ENCODE measurements at places on chromosomes 7 and 10.

GRCh38 chr7:129831424-129832058, 121.2 kb downstream of the UBE2H start:
- DNase-seq = no peak

DNA sequence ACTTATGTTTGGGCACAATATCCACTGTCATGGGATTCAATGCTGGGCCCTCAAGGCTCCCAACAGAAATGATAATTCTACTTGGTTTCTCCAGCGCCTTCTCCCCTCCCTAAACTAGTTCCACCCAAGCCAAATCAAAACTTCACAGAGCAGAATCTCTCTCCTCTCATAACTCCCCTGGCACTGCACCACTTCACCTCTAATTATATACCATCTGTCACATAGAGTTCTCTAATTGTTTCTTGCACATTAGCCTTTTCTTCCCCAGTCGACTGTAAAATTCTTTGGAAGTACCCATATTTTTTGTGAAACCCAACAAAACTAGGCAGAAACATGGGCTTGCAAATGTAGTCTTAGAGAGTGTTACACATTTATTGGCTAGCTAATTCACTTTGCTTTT, 8.1 kb downstream of the SGMS1 start:
- DNase-seq = no peak

DNA sequence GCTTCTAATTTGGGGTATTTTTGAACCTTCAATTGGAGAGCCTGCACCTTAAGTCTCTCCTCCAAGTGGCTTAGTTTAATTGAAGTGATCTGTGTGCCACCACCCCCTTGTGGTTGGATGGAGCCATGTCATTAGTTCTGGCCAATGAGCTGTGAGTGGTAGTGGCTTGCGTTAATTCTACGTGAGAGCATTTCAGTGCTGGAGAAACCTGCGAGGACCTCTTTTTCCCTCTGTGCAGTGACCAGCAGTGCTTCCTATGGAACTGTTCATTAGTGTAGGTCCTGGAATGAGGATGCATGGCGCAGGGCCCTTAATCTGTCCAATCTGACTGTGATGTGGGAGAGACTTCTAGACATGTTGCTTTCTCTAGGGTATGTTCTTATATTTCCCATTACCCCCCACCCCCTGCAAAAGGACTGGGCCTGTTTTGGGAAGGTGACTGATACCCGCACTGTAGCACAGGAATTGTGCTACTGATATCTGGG, 3.8 kb downstream of the HILPDA start:
- peak; percentile 85 for DNase-seq

DNA sequence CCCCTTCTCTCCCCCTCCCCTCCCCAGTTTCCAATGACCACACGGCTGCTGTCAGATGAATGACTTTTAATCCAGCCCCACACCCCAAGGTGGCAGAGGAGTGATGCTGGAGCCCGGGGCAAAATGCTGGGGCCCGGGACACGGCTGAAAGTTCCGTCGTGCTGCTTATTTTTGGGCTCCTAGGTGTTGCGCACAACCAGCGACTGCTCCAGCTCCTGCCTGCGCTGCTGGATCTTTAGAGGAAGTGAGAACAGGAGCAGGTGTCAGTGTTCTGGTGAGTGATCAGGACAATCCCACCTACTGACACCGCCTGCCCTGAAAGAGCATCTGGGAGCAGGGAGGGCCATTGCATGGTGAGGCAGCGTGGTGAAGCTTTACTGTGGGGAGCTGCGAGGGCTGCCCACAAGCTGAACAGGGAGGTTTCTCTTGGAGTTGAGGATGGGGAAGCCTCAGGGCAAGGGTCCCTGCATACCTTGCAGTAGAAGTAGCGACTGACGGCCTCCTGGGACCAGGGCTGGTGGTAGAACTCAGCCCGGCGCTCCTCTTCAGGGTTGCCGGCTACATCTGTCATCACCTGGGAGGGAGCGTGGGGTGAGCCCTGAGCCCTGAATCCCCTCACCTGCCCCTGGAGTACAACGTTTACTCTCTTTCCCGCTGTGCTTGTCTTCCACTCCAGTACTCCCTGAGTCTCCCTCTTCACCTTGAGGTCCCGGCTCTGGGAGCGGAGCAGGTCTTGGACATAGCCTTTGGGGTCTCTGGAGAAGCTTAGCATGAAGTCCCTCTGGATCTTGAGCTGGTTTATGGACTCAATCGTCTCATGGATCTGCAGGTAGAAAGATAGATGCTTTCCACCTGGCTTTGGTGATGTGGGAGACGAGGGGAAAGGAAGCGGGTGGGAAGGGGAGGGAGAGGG, 6.9 kb downstream of the CHPF2 start:
- no peak for DNase-seq

GRCh38 chr10:127148066-127148932, 48.1 kb downstream of the INSYN2A start:
- no peak for DNase-seq

- DNase-seq = no peak
Observed at GRCh38 chr10:75063461-75064230, 47.8 kb upstream of the SAMD8 start.

DNA sequence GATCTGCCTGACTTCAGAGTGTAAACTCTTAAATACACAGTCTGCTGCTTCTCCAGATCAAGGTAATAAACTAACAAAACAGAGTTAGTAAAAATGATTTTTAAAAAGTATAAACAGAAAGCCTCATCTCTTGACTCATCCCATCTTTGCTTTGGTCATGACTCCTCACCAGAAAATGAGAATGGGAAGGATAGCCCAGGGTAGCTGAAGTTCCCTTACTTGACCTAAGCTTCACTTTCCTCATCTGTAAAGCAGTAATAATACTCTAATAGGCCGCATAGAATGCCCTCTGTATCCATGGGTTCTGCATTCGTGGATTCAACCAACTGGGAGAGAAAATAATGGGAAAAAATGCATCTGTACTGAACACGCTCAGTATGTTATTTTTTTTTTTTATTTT, 11.3 kb upstream of the SLC25A28 start:
- DNase-seq = no peak

DNA sequence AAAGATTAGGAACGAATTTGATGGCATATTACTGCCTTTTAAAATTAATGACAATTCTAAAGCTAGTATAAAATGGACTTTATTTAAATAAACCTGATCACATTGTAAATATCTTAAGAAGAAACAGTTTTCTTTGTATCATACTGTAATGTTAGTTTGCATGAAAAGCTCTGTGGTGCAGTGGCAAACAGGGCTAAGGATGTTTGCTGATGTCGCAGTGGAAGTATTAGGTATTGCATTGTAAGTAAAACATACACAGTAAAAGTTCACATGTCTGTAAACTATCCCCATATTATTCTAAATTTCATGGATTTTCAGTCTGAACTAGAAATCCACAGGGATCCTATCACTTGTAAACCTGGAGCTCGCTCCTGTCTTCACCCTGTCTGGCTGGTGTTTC, 252.6 kb upstream of the ZNF32 start:
- DNase-seq = no peak

GRCh38 chr7:98628418-98628817, 11.3 kb downstream of the NPTX2 start:
- no peak for DNase-seq

DNA sequence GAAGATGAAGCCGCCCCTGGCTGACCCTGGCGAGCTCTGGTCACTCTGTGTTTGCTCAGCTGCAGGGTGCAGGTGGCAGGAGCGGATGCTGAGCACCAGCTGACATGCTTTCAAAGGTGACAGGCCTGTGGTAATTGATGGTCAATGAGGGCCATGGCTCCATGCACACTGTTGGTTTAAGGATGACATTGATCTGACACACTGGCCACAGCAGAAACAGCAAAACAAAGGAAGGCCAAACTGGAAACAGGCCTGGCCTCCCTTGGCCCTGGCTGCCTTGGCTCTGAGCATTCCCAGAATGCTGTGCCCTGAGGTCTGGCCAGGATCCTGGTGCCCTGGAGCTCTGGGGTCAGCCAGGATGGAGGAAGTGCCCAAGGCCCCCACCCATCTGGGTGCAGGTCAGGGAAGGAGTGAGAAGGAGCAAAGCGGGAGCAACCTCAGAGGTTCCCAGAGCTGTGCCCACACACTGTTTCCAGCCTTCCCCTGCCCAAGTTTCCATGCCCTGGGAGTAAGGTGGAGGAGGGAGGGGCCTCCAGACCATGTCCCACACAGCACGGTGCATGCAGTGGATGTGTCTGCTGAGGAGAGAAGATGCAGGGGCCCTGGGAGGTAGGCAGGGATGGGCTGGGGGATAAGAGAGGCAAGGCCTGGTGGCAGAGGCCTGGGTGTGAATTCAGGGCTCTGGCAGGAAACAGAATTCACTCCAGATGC, 302.2 kb downstream of the RPS24 start:
- no peak for DNase-seq

DNA sequence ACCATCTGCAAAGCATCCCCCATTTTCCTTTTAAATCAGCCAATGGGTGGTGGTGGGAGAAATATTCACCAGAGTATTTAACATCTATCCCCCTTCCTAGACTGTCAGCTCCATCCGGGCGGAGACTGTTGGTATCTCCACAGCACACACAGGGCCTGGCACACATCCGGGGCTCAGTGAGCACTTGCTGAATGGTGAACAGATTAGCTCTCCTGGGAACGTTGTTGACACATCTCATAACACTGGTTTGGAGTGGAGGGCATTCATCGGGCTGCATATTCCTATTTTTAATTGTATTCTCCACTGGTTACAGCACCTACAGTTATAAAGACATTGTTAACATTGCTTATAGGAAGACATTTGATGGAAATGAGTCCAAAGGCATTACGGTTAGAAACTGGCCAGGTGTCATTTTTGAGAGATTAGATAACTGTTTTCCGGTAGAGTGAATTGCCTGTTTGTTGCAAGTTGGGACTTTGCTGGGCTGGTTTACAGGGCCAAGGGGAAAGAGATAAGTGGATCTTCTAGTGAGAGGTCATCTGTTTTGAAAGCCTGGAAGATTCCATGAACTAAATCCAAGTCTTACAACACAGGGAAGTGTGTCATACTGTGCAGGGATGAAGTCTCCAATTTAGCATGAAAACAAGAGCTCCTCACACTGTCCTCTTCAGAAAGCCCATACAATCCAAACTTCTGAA, 101.8 kb downstream of the EGFR start:
- peak; percentile 18 for DNase-seq

- no peak for DNase-seq
Observed at GRCh38 chr10:75507469-75507868, 76.0 kb downstream of the LRMDA start.

GRCh38 chr10:5550621-5551530, 26.1 kb downstream of the CALML3 start:
- no peak for DNase-seq

DNA sequence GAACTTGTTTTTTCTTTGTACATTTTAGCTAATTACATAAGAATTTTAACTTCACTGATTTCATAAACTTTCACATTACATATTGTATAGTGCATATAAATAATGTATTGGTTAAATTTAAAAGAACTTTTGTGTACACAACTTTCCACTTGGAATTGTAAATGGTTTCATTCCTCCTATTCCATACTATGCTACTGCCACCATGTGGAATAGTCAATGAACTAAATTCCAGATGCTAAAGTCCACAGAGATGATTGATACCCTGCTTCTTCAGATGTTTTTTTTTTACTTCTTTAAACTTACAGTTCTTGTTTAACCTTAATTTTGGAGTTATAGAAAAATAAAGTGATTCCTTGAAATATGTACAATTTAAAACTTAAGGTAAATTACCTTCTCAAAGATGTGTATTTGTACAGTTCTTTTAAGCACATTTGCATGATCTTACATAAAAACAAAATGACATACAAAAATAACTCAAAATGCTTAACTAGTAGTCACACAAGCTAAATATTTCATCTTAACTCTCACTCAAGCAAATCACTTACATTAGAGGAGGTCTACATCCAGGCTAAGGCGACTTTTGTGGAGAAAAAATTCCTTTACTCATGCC, 247.6 kb upstream of the HGF start:
- DNase-seq = no peak

GRCh38 chr10:111650088-111650487, 533.5 kb downstream of the GPAM start:
- no peak for DNase-seq

- no peak for DNase-seq
Observed at GRCh38 chr7:1552200-1552599, 3.8 kb downstream of the TMEM184A start.

GRCh38 chr10:82529062-82529461, 654.1 kb downstream of the NRG3 start:
- no peak for DNase-seq

- DNase-seq = no peak
Observed at GRCh38 chr10:114103284-114103683, 59.6 kb downstream of the ADRB1 start.

- DNase-seq = no peak
Observed at GRCh38 chr7:114083166-114084001, 164.6 kb upstream of the PPP1R3A start.

DNA sequence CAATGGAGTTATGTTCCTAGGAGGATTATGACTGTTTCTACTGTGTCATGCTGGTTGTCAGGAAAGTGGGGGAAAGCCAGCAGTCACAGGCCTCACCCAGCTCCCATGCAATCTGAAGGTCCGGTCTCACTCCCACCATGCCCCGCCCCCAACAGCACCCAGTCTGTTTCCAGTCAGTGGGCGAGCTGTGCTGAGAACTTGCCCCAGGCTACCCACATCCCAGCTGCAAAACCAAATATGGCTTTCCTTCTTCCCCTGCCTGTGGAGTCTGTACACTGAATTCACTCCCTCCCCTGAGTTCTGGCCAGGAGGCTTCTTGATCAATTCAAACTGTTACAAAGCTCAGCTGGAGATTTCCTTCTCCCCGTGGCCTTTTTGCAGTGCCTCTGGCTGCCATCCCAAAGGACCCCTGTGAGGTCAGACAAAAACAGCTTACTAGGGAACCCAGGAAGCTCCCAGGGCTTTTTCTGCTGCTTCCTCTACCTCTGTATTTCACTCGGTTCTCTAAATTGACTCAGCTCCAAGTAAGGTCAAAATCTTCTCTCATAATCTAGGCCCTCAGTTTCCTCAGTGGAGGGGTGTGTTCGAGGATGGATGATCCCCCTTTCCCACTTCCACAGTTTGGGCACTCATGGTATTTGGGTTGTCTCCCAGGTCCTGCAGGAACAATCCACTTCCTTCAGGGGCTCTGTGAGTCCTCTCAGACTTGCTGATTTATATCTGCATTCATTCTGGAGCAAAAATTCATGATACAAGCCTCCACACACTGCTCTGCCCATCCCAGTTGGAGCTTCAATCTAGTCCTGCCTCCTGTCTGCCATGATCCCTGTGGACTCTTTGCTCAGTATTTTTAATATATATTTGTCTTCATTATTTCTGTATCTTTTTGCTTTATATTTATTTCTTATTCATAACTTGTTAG, 205.5 kb downstream of the SEMA3D start:
- DNase-seq = no peak

DNA sequence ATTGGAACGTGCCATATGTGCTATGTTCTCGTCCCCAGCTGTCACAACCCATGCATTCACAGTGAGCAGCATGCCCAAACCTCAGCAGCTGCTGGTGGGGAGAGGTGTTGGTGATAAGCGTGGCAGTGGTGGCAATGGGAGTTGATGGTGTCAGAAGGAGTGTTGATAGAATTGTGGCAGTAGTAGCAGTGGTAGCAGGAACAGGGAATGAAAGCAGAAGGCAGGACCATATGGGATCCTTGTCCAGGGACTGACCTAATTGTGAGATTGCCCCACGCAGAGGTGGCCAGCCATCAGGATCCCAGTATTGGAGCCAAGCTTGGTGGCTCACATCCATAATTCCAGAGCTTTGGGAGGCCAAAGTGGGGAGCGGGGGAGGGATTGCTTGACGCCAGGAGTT, 276.3 kb downstream of the GALNT17 start:
- no peak for DNase-seq

GRCh38 chr10:75818552-75818951, 387.1 kb downstream of the LRMDA start:
- no peak for DNase-seq
